ENCODE measurements at places on chromosomes 6 and 20.

DNA sequence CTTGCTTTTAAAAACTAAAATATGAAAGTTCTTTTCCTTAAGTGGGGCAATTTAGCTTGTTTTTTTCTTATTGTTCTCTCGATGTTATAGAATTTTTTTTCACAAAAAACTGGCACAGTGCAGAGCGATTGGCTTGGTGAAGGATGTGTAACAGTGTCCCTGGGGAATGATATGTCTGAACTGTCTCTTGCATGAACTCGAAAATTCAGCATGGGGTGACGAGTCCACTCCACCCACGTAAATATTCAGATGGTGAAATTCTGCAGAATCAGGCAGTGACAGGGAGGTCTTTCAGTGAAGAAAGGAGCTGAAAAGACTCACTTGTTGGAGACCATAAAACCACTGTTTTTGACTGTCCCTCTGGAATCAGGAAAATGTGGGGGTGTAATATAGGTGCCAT, 505.3 kb downstream of the MMUT start:
- no peak for DNase-seq

DNA sequence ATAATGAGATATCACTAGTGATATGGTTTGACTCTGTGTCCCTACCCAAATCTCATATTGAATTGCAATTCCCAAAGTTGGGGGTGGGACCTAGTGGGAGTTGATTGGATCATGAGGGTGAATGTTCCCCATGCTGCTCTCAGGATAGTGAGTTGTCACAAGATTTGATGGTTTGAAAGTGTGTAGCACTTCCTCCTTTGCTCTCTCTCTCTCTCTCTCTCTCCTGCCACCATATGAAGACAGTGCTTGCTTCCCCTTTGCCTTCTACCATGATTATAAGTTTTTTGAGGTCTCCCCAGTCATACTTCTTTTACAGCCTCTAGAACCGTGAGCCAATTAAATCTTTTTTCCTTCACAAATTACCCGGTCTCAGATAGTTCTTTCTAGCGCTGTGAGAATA, 1002.0 kb upstream of the ADGRB3 start:
- no peak for DNase-seq

DNA sequence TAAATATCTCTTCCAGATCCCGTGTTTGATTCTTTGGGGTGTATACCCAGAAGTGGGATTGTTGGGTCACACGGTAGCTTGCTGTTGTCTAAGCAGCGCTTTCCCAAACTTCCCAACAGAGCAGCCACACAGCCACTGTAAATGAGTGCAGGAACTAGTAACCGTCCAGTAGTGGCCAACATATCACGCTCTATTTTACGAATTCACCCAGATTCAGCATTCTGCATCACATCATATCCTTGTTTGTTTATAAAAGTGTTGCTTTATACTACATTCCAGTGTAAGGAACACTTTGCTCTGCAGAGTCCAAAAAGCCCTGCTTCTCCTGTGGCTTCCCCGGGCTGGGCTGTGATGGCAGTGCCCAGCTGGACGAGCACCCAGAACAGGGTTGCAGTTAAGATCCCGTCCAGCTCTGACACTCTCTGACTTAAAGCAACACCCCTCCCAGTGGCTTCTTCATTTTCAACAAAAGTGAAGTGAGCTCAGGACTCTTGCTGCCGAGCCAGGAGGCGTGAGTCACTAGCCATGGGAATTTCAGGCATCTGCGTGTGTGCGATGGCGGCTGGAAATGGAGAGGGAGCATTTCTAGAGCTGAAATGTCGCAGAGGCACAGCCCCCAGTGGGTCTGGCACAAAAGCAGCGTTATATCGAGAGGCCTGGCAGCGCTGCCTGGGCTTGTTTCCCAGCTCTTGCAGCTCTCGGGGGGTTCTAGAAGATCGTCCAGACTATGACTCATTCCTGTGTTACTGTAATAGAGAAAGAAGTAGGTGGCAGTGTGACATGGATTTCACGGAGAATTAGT, 216.3 kb upstream of the ECI2 start:
- DNase-seq, result peak; percentile 94

DNA sequence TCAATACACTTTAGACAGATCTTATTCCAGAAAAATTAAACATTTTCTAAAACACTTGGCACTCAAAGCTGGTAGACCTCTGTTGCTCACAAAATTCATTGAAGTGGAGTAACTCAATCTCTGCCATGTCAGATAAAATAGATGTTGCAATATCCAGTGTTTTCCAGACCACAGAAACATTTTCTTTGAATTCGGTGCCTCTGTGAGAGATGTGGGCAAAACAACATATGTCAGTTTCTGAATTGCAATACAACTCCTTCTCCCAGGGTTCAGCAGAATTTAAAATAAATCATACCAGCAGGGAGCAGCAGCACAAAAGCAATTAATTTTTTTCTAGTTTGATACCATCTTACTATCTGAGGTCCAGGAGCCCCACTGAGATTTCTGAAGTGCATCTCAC, 11.3 kb upstream of the PKHD1 start:
- no peak for DNase-seq

DNA sequence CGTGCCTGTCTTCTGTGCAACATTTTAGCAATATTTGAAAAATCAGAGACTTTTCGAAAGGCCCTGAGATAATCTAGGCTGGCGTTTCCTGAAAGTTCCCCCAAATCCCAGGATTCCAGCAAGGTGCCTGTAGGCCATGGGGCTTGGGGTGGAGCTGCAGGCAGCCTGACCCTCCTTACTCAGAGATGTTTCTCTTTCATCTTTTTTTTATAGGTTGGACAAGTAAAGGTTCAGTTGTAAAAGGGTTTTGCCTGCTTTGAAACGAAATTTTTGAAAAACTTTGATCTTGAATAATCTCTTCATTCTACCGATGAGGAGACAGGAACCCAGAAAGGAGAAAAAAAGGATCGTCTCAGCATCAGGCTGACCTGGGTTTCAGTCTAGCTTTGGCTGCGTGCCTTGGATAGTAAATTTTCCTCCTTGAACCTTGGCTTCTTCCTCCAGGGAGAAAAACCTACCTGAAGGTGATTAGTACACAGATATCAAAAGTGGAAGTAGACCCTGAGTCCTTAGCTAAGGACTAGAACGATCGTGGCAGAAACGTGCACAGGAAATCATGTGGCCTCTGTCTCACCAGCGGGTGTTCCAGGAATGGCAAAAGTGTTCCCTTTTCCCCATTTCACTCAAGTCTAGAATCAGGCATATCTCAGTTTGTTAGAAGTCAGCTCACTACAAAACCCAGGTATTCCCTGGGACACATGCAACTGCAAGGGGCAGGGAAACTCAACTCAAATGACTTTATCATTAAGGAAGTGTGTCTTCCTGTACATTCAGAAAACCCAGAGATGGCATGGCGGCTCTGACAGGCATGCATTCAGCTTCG, 128.2 kb upstream of the PTPN1 start:
- DNase-seq, result no peak

DNA sequence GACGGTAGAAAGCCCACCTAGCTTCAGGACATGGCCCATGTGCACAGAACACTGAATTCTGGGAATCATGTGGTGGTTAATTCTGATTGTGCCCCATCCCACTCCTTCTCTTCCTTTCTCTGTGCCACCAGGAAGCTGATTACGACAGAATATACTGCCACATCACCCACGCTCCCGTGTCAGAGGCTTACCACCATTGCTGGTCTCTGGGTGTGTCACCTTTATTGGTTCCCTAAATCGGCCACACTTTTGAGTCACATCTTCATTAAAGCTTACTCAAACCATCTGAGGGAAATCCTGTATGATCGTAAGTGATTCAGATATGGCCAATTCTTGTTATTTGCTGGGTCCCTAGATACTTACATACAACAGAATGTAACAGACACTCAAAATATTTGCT, 3.1 kb downstream of the TRMT6 start:
- DNase-seq, result no peak

- no peak for DNase-seq
These were observed 74.0 kb upstream of the PROKR2 start for GRCh38 chr20:5390720-5391119.

- DNase-seq, result peak; percentile 23
These were observed 8.4 kb upstream of the EPB41L1 start for GRCh38 chr20:36145877-36146707.

- no peak for DNase-seq
These were observed 23.2 kb downstream of the SCGN start for GRCh38 chr6:25675167-25675566.

GRCh38 chr20:3661814-3662665, 1.2 kb downstream of the GFRA4 start:
- no peak for DNase-seq

- no peak for DNase-seq
These were observed 1.9 kb downstream of the KIF16B start for GRCh38 chr20:16571333-16571732.

- DNase-seq, result peak; percentile 26
These were observed 4.5 kb upstream of the CD109 start for GRCh38 chr6:73691512-73691911.

- DNase-seq, result peak; percentile 14
These were observed 22.3 kb upstream of the SAYSD1 start for GRCh38 chr6:39137245-39137644.

DNA sequence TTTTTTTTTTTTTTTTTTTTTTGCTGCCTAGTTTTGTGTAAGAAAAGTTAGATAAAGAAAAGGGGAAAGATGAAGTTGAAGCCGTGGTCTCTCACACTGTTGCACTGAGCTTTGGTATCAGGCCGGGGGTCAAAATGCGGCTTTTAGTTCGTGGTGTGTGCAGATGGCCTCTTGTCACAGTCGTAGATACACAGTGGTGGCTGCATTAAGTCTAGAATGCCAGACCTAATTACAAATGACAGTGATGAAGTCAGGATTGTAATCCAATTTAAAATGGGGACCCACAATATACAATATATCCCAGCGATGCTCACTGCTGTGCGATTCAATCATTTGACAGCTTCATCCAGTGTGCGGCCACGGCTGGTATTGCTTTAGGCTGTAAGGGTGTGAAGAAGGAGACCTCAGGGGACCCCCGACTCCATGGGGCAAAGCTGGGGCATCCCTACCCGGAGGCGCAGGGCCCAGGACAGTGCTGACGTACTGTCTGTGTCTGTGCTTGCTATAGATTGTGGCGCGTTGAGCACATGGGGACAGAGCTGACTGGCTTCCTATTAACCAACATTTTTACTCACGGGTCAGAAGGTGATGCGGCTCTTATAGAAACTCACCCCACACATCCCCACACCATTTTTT, 210.0 kb upstream of the SOX4 start:
- DNase-seq, result no peak

DNA sequence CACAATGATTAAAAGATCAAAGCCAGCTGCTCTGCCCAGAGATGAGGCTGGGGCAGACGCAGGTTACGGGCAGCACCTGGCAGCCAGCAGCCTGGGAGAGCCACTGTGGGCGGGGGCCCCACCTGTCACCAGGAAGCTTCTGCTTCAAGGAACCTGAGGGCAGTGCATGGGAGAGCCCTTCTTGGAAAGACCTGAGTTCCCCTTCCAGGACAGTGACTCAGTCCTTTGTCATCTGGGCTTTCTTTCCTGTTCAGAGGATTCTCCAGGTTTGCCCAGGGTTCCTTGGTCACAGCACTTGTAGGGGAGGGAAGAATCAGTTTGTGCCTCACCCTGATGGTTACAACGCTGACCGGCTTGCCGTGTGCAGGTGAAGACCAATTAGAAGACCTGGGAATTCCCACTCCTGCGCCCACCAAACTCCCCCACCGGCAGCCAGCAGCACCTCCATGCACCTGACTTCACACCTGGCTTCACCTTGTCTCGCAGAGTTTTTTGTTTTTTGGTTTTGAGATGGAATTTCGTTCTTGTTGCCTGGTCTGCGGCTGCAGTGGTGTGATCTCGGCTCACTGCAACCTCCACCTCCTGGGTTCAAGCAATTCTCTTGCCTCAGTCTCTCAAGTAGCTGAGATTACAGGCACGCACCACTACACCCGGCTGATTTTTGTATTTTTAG, 2.0 kb downstream of the ZBP1 start:
- no peak for DNase-seq

DNA sequence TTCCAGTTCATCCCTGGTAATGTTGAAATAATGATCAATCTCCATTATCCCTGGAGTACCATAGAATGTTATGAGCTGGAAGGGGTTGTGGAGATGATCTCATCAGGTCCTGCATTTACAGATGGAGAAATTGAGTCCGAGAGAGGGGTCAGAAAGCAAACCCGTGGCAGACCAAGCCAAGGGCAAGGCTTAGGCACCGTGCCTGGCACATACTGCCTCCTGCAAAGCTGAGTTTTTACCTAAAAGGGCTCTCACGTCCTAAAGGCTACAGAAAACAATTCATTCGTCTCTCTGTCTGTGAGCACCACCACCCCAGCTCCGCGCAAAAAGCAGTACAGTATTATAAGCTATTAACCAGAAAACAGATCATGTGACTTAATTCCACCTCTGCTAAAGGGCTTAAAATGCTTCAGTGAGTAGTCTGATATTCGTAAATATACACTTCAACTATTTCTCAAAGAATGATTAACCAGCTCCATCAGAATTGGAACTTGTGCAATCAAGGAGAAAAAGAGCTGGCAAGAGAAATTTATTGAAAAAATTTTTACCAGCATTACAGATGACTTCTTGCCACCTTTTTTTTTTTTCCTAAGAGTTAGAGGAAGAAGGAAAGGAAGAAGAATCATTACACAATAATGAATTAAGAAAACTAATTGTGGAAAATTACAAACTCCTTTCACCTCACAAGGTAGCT, 3.4 kb upstream of the PARD6B start:
- no peak for DNase-seq

DNA sequence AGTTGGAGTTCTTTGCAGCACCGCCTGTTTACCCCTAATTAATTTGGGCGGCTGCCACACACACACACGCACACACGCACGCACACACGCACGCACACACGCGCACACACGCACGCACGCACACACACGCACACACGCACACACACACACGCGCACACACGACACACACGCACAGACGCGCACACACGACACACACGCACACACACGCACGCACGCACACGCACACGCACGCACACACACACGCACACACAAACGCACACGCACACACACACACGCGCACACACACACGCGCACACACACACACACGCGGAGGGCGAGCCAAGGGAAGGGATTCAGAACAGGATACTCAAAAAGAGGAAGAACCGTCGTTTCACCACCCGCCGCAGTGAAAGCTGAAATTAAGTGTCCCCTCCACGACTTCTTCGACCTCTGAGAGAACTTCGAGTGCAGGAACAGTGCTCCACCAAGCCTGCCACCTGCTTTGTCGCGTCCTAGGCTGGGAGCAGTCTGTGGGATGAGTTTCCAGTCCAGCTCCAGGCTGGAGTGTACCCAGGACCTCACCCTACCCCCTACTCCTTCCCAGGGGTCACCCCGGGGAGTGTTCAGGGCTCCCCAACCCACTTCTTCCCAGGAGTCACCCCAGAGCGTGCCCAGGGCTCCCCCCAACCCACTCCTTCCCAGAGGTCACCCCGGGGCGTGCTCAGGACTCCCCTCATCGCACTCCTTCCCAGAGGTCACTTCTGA, 1.1 kb downstream of the RNASET2 start:
- no peak for DNase-seq

- no peak for DNase-seq
These were observed 88.5 kb upstream of the SSTR4 start for GRCh38 chr20:22946596-22946995.

- peak; percentile 40 for DNase-seq
These were observed 188.1 kb downstream of the CDC5L start for GRCh38 chr6:44575644-44576043.

- DNase-seq, result peak; percentile 98
These were observed 118.1 kb downstream of the CEBPB start for GRCh38 chr20:50308513-50309279.

Data from astrocyte (in vitro differentiated cells and primary cell).